ENCODE measurements at places on chromosomes 11 and 22. TPM values are rescaled to one million over a fixed set of nuclear protein-coding genes. Genes with fewer than 3 reads are reported as not detected.

PITPNM1 gene
- 33.9 TPM for total RNA-seq

CCND1 gene
- total RNA-seq = 73.4 TPM

OR1S2 gene
- total RNA-seq = not detected

FOSL1 gene
- total RNA-seq = 26.8 TPM

TBX10 gene
- total RNA-seq = not detected

MUC6 gene
- total RNA-seq = not detected

DNAJB7 gene
- not detected for total RNA-seq

IGSF22 gene
- not detected for total RNA-seq

HYLS1 gene
- 4.4 TPM for total RNA-seq

OR52I2 gene
- total RNA-seq = not detected

ZP1 gene
- total RNA-seq = 1.6 TPM

KCNE3 gene
- total RNA-seq = 0.52 TPM

SLC22A8 gene
- not detected for total RNA-seq

NRIP3 gene
- total RNA-seq = 2.2 TPM

PGM2L1 gene
- 3.5 TPM for total RNA-seq

GSTP1 gene
- total RNA-seq = 722 TPM

CTSW gene
- not detected for total RNA-seq

OR5T1 gene
- total RNA-seq = not detected

RBM14 gene
- total RNA-seq = 69.5 TPM

RASL10A gene
- total RNA-seq = not detected

IL17REL gene
- not detected for total RNA-seq

PGA3 gene
- total RNA-seq = not detected

CSF2RB gene
- under 0.01 TPM for total RNA-seq

MPZL3 gene
- 1.9 TPM for total RNA-seq

ALX4 gene
- total RNA-seq = not detected

SLC22A25 gene
- not detected for total RNA-seq

SLC37A2 gene
- 2.6 TPM for total RNA-seq

Data from epithelial cell of alveolus of lung (primary cell).